Hematopoietic multipotent progenitor cell treated with erythropoietin and hydrocortisone succinate and interleukin-3 and kit ligand, for 17 days (in vitro differentiated cells): ENCODE measurements at places on chromosomes 13 and 19.

- DNase-seq, result no peak
These were observed 144.6 kb upstream of the SPACA7 start for GRCh38 chr13:112231451-112232083.

DNA sequence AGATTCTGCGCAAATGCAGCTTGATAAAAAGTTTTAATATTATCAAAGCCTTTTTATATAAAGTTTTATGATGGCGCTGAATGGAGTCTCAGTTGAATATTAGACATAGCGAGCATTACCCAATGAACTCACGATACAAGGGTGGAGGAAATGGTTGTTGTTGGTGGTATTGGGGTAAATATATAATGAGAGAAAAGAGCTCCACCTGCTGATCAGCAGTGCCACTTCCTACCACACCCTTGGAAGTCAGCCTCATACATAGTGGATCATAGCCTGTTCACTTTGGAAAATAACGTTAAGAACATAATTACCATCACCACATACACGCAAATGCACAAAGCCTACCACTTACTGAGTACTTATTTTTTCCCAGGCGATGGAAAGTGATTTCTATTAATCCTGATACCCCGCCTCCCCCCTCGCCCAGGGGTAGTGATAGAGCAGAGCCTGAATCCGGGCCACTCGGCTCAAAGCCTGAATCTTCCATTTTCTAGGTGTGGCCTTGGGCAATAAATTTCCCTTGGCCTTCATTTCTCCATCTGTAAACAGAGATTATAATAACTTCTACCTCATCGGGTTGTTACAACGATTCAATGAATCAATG, 358.3 kb downstream of the KLF5 start:
- DNase-seq, result no peak

DNA sequence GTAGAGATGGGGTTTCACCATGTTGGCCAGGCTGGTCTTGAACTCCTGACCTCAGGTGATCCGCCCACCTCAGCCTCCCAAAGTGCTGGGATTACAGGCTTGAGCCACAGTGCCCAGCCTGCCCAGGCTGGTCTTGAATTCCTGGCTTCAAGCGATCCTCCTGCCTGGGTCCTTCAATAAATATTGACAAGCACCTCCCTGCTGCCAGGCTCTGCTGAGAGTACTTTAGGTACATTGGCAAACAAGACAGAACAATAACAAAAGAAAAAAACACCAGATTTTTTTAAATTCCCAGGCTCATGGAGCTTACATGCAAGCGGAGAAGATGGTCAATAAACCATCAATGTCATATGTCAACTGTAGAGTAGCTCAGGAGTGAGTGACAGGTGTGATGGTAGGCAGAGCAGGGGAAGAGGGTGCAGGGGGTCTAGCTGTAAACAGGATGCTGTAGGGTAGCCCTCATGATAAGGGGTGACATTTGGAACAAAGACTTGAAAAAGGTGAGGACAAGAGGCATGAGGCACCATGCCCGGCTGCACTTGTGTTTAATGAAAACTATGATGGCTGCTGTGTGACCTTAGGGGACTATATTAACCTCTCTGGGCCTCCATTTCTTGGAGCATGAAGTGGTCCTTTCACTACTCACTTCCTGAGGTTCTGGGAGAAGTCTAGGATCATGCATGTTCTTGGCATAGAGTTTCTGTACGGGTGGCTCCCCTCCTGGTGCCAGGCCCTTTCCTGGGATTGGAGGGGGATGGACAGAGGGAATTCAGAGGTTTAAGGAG, 19.6 kb downstream of the SULT2B1 start:
- no peak for DNase-seq

GRCh38 chr13:111551204-111551820, 230.9 kb downstream of the TEX29 start:
- DNase-seq, result no peak

GRCh38 chr19:7978179-7978825, 27.1 kb downstream of the ELAVL1 start:
- no peak for DNase-seq

GRCh38 chr13:21973437-21974125, 302.7 kb downstream of the FGF9 start:
- DNase-seq, result no peak

DNA sequence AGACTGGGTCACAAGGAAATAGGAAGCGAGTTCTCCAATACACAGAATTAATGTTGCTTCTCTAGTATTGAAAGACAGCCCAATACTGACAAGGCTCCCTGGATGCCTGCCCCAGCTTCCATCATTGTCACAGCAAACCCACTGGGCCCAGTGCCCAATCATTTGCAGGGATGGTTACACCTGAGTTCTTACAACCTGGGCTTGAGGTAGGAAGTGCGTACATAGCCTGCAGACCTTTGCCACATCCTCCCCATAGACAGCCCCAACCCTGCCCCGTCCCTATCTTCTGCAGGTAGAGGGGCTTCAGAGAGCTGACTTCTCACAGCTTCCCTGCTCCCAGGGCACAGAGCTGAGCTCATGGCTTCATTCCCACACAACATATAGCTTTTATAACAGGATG, 108.1 kb upstream of the UBL3 start:
- DNase-seq, result no peak
